Sciatic nerve (tissue), 2 donors: ENCODE measurements at places on chromosomes 11 and 22.

DNA sequence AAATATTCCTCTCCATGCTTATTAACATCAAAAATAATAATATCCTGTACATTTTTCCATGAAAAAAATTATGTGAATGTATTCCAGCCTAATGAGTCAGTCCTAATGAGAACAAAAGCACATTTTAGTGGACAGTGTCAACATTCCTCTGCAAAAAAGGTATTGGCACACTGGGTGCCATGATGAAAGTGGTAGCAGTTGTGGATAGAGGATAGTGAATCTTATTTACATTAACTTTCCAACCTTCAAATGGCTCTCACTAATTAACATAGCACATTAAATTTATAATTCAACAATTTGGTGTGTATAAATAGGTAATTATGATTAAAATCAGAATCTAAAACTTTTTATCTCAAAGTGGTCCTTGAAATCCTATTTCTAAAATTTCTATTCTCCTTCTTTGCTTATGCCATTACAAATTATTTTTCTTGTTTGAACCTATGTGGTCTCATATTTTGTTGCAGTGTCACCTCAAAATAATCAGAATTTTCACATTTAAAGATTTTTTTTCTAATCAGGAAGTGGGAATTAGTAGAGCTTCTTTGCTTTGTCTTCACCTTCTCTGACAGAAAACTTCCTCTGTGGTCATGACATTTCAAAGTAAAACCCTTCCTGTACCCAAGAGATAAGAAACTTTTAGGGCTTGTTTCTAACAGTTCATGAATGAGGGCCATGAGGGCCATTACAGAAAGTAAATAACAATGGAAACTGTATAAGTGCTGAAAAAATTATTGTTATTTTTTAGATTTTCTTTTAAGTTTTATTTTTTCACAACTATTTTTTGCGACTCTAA lies 18.7 kb downstream of the SOX6 start:
- no peak for DNase-seq

GRCh38 chr11:35380603-35381002 lies 38.8 kb downstream of the SLC1A2 start:
- no peak for DNase-seq

DNA sequence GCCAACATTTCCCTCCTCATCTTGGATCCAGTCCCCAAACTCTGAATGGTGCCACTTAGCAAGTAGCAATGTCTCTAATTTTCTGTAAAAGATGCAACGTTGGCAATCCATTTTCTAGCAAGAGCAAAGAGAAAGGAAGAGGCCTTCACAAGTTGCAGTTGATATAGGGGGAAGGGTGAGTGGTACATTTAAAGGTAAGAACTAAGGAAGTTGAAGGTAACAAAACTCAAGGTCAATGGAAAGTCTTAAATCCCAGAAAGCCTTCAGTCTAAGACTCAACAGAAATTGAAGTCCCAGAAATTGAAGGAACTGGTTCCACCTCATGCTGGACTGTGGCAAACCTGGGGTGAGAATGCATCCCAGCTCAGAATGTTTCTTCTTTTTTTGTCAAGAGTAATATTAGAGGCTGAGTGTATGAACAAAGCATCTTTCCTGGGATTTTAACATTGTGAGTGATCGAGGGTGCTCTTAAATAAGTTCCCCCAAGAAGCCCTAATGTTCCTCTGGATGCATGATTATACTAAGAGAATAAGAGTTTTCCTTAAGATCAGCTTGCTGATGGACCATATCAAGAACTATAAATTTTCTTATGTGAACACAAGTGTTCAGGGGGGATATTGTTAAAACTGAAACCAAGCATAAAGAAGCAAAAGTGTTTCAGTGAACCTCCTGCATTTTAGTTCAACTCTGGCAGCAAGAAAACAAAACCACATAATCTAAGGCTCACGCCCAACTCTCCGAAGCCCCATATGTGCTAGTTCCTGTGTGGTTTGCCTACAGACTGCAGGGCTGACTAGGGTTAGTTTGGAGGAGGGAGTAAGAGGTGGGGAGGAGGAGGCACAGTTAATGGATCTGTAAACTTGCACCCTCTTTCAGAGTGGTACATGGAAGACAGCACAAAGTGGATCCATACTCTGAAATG lies at the start of gene GRAP2:
TSS of gene GRAP2 (plus strand) at position 779 of the 922 bp plus-strand sequence. CDS start 46,023 bp downstream, outside the sequence.
- DNase-seq = no peak

DNA sequence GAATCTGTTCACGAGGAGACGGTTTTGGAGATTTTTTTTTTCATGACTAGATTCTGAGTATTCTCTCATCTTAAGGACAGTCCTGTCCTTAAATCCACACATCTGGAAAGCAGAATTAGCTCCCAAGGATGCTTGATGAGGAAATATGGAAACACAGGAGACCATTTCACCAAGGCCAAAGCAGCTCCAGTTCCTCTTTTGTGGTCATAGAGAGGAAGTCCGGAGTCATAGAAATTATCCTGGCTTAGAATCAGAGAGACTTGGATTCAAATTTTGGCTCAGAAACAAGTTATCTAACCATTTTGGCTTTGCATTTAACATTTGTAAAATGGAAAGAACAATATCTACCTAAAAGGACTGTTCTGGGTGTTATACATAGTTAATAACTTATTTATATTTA lies 7.3 kb upstream of the TEAD1 start:
- DNase-seq = no peak
